ENCODE measurements at places on chromosomes 11 and 22. TPM values are rescaled to one million over a fixed set of nuclear protein-coding genes. Genes with fewer than 3 reads are reported as not detected.

DNA sequence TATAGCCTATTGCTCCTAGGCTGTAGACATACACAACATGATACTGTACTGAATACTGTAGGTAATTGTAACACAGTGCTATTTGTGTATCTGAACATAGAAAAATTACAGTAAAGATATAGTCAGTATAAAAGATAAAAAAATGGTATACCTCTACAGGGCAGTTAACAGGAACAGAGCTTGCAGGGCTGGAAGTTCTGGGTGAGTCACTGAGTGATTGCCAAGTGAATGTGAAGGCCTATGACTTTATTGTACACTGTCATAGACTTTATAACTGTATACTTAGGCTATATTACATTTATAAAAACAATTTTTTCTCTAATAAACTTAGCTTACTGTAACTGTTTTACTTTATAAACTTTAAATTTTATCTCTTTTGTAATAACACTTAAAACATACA, 332.4 kb upstream of the ARHGAP42 start:
- peaks cover 7% of the 10 kb centered on the region for H3K4me1 ChIP-seq
- H3K36me3 ChIP-seq, result no peaks in the 10 kb centered on the region
- H3K27ac ChIP-seq, result no peak overlapping the region
- no peaks in the 10 kb centered on the region for H3K27me3 ChIP-seq
- no peak overlapping the region for H3K4me3 ChIP-seq
- DNase-seq, result no peak

DNA sequence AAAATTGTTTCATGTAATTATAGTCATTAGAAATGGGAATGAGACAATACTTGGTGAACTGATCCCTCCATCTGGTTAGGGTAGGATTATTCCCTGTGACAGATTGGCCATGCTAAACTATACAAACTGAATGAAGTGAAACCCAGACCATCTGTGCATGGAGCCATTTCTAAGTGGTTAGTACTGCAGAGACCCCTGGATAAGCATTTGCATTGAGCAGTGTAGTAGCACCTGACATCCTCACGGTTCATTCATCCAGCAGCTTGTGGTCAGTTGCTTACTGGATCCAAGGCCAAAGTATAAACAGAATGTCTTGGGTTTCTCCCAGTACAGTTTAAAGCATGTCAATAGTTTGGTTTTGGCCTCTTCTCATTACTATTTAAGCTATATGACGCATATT, 93.8 kb upstream of the ARHGAP42 start:
- peaks cover 22% of the 10 kb centered on the region for H3K27me3 ChIP-seq
- no peak for DNase-seq
- H3K4me1 ChIP-seq, result no peaks in the 10 kb centered on the region
- no peak overlapping the region for H3K4me3 ChIP-seq
- no peak overlapping the region for H3K27ac ChIP-seq

GRCh38 chr22:32354360-32355351, 3.0 kb upstream of the RFPL3 start:
- H3K4me3 ChIP-seq, result no peak overlapping the region
- peaks cover 34% of the 10 kb centered on the region for H3K27me3 ChIP-seq
- H3K36me3 ChIP-seq, result no peaks in the 10 kb centered on the region
- no peak overlapping the region for H3K27ac ChIP-seq
- H3K4me1 ChIP-seq, result no peaks in the 10 kb centered on the region

DNA sequence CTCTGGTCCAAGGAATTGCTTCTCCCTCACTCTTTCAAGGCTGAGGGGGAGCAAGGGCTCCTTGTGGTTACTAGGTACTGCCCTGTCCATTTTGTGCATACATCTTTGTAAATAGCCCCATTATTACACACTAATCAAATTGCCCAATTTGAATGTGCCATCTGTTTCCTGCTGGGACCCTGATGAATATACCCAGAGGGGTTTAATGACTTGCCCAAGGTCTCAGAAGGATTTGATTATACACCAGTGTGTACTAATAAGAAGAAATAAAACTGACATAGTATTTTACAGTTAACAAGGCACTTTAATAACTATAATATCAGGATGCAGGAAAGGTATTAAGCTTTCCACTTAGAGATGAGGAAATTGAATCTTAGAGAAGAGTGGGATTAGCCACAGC, 64.6 kb upstream of the PTPRJ start:
- DNase-seq, result no peak
- H3K4me1 ChIP-seq, result peaks cover 35% of the 10 kb centered on the region
- H3K27me3 ChIP-seq, result no peaks in the 10 kb centered on the region
- no peak overlapping the region for H3K27ac ChIP-seq

DNA sequence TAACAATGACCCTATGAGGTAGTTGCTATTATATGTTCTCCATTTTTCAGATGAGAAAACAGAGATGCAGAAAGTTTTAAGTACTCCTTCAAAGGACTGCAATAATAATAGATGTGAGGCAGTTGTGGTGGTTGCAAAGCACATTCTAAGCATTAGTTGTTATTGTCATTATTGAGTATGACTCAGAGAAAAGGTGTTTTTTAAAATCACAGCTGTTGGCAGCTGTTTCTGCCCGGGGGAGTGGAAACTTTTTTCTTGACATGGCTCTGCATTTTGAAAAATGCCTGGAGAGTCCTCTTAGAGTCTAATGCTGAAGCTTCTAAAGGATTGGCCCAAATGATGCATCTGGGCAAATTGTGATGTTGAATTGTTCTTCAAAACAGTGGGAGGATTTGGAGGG, 244.5 kb upstream of the MPPED2 start:
- DNase-seq, result no peak
- H3K27ac ChIP-seq, result no peak overlapping the region
- peaks cover 38% of the 10 kb centered on the region for H3K27me3 ChIP-seq

- no peak for DNase-seq
- no peak overlapping the region for H3K27ac ChIP-seq
- H3K4me3 ChIP-seq, result no peak overlapping the region
- no peaks in the 10 kb centered on the region for H3K4me1 ChIP-seq
- no peaks in the 10 kb centered on the region for H3K36me3 ChIP-seq
These were observed 3.4 kb downstream of the DCHS1 start for GRCh38 chr11:6652182-6652581.

- H3K4me3 ChIP-seq, result no peak overlapping the region
- peaks cover under 1% of the 10 kb centered on the region for H3K36me3 ChIP-seq
- H3K27ac ChIP-seq, result no peak overlapping the region
- no peaks in the 10 kb centered on the region for H3K4me1 ChIP-seq
These were observed 124.6 kb downstream of the PHF21B start for GRCh38 chr22:44884968-44885805.

The OR5P2 gene
- total RNA-seq, result not detected
